ENCODE measurements at places on chromosomes 7 and 10.

DNA sequence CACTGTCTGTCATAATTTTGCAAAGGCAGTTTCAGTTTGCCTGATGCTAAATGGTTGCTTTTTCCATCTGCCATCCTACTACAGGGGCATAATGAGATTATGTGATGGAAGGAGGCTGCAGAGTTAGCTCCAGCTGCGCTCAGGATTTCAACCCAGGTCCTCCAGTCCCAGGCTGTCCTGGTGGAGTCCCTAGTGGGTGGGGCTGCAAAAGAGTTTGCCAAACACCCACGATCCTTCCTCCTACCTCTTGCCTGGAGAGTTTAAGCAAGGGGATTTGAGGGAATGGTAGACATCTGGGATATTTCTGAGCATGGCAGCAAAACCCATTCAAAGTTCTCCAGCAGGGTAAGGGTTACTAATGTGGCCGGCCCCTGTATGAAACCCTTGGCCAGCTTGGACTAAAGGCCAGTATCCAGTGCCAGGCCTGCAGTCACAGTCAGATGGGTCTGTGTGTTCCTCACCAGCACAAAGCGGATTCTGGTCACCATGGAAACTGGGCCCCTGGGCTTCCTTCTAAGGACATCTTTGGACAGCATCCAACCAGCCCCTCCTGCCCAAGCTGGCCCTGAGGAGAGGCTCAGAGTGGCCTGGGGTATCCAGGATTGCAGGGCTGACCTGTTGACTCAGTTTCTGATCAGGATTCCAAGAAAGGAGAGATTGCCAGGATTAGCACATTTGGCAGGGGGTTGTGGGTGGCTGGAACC lies 42.7 kb upstream of the CHST3 start:
- DNase-seq, result no peak

DNA sequence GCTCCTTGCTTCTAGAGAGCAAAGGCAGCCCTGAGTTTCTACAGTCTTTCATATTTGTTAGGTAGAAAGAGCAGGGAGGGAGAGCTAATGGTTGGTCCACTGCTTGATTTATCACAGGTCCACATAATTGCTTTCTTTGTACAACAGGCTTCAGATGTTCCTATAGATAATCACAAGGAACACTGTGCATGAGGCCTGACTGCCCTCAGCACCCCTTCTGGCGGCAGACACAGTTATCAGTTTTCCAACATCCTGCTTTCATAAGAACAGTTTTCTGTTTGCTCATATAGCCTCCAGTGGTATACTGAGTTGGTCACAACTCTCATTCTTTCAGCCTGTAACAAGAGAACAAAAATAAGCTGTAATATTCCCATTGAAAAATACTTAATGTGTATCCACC lies 69.7 kb downstream of the AKR1C4 start:
- DNase-seq, result no peak

GRCh38 chr10:129837909-129838582 lies 126.0 kb downstream of the EBF3 start:
- no peak for DNase-seq

- no peak for DNase-seq
Measured at GRCh38 chr10:93904901-93905300, 11.1 kb downstream of the SLC35G1 start.

DNA sequence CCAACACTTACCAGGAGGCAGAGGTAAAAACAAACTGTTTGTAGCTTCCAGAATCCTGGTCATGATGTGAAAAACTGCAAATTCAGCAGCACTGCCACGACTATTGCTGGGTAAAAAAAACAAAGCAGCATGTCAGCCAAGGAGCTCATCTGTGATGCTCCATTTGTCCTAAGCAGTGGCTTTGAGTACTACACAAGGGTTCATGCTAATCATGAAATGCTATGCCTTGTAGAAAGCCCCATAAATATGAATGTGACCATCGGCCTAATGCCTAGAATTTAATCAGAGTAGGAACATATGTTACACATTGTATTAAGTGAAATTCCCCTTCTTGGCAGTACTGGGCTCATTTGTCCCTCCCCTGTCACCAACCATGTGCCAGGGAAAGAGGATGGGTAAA lies 95.4 kb downstream of the GSAP start:
- DNase-seq, result no peak

DNA sequence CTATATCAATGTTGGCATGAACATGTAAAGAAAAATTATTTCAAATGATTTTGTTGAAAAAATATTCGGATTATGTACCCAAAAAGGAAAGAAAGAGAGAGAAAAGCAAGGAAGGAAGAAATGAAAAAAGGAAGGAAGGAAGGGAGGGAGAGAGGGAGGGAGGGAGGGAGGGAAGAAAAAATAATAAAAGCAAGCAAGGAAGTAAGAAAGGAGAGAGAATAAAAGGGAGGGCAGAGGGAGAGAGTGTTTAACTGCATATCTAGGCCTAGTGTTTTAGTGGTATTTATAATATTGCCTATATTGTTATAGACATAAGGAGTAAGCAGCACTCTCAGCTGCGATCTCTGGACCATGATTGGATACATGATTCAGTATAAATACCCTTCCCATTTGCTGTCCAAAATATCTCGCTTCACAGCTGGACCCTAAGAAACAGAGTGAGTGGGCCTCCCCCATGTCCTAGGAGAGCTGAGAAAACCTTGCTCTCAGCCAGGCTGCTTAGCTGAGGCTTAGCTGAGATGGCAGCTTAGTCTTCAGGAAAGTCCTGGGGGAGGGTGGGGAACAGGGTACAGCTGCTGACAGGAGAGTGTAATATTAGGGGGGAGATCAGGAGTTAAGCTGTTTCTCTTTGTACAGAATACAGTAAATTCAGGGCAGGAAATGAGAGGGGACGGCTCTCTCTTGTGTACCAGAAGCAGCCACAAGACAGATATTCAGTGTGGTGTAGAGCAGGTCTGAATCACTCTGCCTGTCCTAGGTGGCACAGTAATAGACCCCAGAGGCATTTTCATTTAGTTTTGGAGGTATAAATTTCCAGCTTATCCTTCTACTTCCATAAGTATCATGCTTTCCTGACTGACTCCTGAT lies 66.8 kb upstream of the TARP start:
- no peak for DNase-seq

- DNase-seq, result no peak
Measured at GRCh38 chr10:81026591-81026990, 488.9 kb downstream of the SH2D4B start.

GRCh38 chr7:150326657-150327268 lies 3.4 kb upstream of the ACTR3C start:
- DNase-seq, result no peak
